Stimulated activated CD8-positive, alpha-beta memory T cell treated with anti-CD3 and anti-CD28 coated beads, Interleukin-4, amount 100 ng/mL, for 4 hours (primary cell): ENCODE measurements at places on chromosomes 5 and 9.
A peak's percentile ranks its signal among the peaks of the same experiment; 100 is the strongest.

GRCh38 chr5:172640139-172640538 is 924 bp upstream of the NEURL1B start:
- no peak for DNase-seq

DNA sequence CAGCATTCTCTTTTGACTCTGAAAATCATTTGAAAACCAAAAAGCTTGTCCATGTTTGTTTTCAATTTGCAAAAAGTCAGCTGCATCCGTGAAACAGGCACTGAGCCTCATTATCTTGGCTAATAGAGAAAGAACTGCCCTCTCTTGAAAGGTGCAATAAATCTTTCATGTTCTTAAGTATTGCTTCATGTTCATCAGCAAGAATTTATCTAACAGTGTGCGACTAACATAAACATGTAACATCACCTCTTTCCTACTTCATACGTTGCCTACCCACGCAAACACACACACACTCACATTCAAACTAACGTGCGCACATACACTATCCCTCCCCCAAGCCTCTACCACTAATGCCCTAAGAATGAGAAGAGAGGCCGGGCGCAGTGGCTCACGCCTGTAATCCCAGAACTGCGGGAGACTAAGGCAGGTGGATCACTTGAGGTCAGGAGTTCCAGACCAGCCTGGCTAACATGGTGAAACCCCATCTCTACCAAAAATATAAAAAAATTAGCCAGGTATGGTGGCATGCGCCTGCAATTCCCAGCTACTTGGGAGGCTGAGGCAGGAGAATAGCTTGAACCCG is 629.7 kb upstream of the ZNF608 start:
- no peak for DNase-seq

DNA sequence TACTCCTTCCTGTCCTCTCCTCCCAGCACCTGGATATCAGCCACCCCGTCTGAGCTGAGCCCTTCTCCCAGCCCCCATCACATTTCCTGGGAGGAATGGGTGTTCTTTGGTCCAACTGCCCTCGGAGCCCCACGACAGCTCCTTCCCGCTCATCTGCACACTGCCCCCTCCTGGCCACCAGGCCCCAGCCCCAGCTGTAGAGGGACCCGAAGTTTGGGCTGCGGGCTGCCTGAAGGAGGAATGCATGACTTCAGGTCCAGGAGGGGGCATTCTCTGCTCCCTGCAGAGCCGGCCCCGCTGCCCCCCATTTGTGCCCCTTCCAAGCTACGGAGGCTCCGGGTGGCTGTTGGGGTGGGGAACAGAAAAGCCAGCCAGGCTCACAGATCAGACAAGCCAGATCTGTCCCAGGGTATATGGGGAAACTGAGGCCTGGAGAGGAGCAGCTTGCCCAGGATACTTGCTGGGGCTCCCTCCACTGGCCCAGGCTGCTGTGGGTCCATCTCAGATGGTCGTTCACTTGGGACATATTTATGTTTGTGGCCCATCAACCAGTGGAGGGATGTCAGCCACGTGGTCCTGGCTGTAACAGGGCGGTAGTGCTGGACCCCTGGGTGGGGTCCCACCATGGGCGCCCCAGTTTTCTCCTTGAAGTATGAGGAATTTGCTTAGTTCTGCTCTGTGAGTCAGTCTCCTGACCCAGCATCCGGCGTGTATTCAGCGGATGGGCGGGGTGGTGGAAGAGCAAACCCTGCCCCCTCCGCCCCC is 33.1 kb downstream of the DAB2IP start:
- no peak for DNase-seq

DNA sequence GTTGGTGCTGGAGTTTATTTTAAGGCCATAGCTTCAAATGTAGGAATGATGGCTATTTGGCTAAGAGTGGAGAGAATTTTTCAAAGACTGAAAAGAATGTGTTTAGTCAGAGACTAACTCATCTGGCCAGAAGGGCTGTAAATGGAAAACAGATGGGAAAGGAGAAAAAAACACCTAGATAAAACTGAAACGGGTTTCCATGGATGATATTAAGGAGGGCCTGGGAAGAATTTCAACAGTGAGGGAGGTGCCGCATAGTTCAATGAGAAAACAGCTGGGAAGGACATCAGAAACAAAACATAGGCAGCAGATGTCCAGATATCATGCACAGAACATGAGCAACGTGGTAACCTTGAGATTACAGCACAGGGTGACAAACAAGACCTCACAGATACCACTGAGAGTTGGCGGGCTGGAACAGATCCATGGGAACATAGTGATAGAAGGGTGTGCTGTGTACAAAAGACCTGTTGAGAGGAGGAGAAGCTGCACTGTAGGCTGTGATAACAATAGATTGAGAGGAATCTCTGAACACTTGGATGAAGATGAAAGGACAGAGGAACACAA is 31.2 kb upstream of the RAD23B start:
- DNase-seq, result no peak

GRCh38 chr5:155416765-155417164 is 403.2 kb downstream of the KIF4B start:
- no peak for DNase-seq

GRCh38 chr5:153352685-153353219 is 137.7 kb upstream of the GRIA1 start:
- peak; percentile 2 for DNase-seq

- no peak for DNase-seq
Measured at GRCh38 chr9:131757549-131757948, 17.7 kb upstream of the RAPGEF1 start.

DNA sequence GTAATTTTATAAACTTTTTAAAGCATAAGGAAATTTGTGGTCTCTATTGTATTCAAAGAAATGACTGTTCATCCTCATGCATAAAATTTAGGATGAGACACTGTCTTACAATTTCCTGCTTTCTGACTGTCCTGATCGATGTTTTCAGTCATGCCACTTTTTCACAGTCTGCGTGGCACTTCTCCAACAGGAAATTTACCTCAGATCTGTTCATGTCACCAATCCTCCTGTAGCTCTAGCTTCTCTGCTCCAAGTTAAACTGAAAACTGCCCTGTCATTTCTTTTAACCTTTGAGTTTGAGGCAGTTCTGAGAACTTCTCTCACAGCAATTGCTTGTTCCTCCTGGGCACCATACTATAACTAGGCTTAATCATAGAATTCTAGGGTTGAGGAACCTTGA is 455.1 kb downstream of the EFNA5 start:
- DNase-seq, result no peak

DNA sequence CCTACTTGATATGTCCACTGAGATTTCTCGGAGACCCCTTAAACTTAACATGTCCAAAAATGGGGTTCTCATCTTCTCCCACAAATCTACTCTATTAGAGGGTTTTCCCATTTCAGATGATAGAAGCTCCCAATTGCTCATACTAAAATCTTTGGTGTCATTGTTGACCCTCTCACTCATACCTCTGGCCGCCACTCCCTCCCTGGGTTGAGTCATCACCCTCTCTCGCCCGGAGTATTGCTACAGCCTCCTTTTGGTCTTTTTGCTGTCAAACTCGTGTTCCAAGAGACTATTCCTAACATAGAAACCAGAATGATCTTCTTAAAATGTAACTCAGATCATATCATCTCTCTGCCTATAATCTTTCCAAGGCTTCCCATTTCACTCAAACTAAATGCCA is 91.0 kb upstream of the GNAQ start:
- DNase-seq, result no peak

DNA sequence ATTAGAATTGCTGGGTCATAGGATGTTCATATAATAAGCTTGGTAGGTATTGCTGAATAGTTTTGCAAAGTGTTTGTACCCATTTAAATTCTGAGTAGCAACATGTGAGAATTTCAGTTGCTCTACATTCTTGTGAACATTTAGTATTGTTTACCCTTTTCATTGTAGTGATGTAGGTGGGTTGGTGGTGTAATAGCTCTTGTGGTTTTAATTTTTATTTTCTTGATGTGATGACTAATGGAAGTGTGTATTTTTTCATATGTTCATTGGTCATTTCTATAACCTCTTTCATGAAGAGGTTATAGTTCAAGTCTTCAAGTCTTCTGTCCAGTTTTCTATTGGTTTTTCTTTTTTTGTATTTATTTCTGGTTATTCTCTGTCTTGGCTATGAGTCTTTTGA is 34.4 kb downstream of the RASA1 start:
- DNase-seq, result no peak
